ENCODE measurements at places on chromosomes 7 and 10. TPM values are rescaled to one million over a fixed set of nuclear protein-coding genes. Genes with fewer than 3 reads are reported as not detected.
A peak's percentile ranks its signal among the peaks of the same experiment; 100 is the strongest.

DNA sequence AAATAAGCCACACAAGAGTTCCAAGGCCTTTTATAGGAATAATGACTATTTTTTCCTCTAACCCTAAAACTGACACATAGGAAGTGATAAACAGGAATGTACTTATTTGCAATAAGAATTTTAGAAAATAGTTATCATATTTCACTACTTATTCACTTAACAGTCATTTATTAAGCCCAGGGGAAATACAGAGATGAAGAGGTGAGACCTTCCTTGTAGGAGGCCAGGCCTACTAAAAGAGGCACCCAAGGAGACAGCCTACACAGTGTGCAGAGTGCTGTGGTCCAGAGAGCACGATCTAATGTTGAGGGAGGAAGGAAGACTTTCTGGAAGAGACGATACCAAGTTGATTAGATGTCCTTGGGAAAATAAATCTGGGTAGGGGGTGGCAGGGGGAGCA, 45.0 kb upstream of the PPP1R3C start:
- no peak for DNase-seq

DNA sequence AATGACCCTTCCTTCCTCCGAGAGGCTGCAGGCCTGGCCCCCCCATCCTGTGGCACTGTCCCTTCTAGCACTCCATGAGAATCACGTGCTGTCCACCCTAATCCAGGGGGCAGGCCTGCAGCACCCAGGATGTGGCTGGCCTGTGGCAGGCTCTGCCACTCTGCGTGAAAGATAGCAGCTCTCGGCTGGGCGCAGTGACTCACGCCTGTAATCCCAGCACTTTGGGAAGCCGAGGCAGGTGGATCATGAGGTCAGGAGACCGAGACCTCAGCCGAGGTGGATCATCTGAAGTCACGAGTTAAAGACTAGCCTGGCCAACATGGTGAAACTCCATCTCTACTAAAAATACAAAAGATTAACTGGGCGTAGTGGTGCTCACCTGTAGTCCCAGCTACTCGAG, 18.9 kb upstream of the LFNG start:
- DNase-seq = no peak

- no peak for DNase-seq
Observed at GRCh38 chr10:69976795-69977546, 75.7 kb upstream of the MACROH2A2 start.

MYL10 gene
- total RNA-seq = not detected

CFAP58 gene
- under 0.01 TPM for total RNA-seq

DNA sequence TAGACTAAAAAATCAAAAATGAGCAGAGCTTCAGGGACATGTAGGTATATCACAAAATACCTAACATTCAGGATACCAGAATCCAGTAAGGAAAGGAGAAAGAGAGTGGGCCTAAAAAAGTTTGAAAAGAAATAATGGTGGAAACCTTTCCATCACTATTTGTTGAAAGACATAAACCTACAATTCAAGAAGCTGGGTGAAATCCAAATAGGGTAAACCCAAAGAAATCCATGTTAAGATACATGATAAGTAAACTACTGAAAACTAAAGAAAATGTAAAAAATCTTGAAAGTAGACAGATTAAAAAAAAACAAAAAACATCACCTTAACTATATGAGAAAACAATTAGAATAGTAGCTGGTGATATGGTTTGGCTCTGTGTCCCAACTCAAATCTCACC, 76.7 kb upstream of the COMTD1 start:
- no peak for DNase-seq

GRCh38 chr10:122271076-122271475, at the start of gene BTBD16:
Gene BTBD16, plus strand, starts transcription at chr10:122271296. Its CDS starts 3,786 bp downstream, at chr10:122275082.
- DNase-seq = no peak

- DNase-seq = no peak
Observed at GRCh38 chr7:90894122-90894521, 298.0 kb downstream of the CDK14 start.

DNA sequence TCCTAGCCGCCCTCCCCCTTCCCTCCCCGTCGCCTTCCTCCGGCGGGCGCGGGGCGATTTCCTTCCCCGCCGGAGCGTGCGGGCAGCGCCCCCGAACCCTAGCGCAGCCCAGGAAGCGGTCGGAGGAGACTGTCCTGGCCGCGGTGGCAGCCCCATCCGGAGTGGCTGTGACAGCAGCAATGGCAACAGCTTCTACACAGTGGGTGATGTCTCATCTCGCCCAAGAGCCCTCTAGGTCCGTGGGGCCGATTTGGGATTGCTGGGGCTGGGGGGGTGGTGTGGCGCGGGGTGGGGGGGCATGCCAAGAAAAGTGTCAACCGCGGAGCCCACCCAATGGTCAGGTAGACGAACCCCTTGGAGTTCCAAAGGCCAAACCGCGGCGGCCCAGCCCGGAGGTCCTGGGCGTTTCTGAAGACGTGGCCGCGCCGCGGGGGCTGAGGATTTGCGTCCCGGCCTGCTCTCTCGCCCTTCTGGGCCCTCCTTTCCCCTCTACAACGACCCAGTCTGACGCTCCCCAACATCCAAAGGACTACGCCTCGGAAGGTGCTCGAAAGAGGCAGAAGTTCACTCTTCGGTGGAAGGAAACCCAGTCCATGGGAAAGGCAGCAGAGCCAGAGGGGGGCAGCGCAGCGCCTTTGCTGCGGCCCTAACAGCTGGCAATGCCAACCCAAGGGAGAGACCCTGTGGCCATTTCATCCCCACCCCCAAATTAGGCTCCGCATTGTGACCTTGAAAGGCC, 603 bp upstream of the TWIST1 start:
- peak; percentile 85 for DNase-seq

DNA sequence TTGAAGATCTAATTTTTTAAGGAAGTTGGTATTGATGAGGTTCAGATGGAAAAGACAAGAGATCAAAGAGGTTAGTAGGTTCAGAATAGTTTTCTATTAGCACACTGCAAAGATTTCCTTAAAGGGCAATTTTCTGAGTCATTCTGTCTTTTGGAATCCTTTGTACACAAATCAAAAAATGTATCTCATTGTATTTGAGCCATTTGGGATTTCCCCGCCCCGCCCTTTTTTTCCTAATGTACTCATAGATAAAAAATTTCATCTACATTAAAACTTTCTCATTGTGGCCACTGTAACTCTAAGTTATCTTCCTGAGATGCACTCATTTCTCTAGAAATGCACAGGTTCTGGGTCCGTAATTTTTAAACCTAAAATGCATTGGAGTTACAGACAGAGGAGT, 12.1 kb downstream of the GIMAP6 start:
- DNase-seq = no peak

GRCh38 chr7:99111591-99111990, 32.3 kb downstream of the SMURF1 start:
- no peak for DNase-seq

BBIP1 gene
- 17.3 TPM for total RNA-seq

GRCh38 chr10:11396311-11396955, 215.0 kb downstream of the USP6NL start:
- DNase-seq = no peak

DNA sequence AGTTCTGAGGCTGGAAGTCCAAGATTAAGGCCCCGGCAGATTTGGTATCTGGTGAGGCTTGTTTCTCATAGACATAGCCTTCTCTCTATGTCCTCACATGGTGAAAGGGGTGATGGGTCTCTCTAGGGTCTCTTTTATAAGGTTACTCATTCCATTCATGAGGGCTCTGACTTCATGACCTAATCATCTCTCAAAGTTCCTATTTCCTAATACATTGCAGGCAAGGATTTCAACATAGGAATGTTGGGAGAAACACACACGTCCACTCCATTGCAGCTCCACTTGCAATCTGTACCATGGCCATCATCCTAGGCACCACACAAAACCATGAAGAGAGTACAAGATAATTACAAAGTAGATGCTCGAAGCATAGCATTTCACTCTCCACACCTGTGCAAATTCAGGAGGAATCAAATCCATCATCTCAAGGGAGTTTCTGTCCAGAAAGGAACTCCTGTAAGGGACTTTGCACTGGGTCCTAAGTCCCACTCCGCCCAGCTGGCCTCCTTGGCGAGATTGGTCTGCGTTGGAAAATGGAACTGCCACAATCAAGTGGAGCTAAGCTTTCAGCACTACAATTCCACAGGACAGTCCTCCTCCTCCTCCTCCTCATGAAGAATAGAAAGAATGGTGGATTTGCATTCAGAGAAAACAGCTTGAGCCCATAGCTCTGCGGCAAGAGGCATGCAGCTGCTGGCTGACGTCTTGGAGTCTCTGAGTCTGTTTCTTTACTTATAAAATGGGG, 8.8 kb downstream of the DDC start:
- peak; percentile 13 for DNase-seq
